HFFc6 (cell line): ENCODE measurements at places on chromosomes 12 and 14. TPM values are rescaled to one million over a fixed set of nuclear protein-coding genes. Genes with fewer than 3 reads are reported as not detected.

DNA sequence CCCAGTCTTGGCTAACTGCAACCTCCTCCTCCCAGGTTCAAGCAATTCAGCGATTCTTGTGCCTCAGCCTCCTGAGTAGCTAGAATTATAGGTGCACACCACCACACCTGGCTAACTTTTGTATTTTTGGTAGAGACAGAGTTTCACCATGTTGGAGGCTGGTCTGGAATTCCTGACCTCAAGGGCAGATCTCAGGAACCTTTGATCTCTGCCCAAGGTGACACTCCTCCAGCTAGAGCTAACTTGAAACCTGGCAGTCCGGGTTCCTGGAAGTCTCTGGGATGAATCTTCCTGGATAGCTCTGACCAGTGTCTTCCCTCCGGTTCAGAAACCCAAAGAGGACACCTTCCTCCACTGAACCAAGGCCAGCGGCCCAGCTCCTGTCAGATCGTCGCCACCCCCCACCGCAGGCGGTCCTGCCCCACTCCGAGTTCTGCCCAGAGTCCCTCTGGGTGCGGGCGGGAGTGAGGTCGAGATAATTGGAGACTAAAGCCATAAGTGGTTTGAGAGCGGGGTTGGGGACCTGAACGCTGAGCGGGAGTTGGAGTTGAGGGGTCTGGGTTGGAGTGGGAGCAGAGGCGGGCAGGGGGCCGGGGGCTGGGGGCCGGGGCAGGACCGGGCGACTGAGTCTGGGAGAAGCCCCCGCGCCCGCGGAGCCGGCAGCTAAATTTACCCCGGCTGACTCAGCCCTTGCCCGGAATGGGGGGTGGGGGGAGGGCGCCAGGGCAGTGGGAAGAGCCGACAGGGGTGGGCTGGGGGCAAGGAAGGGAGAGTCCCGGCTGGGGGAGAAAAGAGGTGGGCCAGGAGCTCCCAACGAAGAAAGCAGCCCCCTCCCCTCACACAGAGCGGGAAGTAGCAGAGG, 4.7 kb downstream of the DDN start:
- H3K36me3 ChIP-seq: no peaks in the 10 kb centered on the region
- no peak overlapping the region; the same call in 1 of the 2 replicates for H3K4me3 ChIP-seq
- H3K4me1 ChIP-seq: peaks cover 24% of the 10 kb centered on the region
- no peak overlapping the region for H3K27ac ChIP-seq
- no peak for DNase-seq

GRCh38 chr12:93541578-93542225, 30.8 kb upstream of the SOCS2 start:
- H3K36me3 ChIP-seq: peaks cover 9% of the 10 kb centered on the region
- DNase-seq: no peak
- H3K27ac ChIP-seq: no peak overlapping the region
- H3K4me1 ChIP-seq: peaks cover 5% of the 10 kb centered on the region
- H3K27me3 ChIP-seq: no peaks in the 10 kb centered on the region; the same call in 1 of the 2 replicates
- H3K4me3 ChIP-seq: no peak overlapping the region

DNA sequence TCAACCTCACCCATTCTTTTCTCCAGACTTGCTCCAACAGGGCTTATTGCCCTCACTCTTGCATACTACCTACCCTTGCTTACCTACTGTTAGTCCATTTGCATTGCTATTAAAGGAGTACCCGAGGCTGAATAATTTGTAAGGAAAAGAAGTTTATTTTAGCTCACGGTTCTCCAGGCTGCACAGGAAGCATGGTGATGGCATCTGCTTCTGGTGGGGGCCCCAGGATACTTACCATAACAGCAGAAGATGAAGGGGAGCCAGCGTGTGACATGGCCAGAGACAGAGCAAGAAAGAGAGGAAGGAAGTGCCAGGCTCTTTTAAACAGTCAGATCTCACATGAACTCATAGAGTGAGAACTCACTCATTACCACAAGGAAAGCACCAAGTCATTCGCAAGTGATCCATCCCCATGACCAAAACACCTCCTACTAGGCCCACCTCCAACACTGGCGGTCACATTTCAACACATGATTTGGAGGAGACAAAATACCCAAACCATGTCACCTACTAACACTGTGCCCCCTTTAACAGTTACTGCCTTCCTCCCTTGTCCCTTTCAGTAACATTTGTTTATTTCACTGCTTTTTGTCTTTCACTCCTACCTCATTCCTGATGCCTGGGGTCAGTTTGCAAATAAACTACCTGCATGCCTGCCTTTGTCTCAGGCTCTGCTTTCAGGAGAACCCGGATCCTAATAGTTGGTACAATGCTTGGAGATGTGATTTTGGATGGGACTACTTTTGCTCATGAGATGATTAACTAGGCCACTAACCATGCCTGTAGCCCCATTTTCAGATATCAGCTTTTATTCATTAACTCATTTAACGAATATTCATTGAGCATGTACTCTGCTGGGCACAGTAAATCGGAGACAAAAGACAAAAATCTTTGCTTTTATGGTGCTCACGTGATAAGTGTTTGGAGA, 41.6 kb upstream of the CSRP2 start:
- DNase-seq: no peak
- H3K27ac ChIP-seq: no peak overlapping the region
- no peak overlapping the region for H3K4me3 ChIP-seq
- no peaks in the 10 kb centered on the region for H3K36me3 ChIP-seq
- peaks cover 23% of the 10 kb centered on the region for H3K4me1 ChIP-seq

GRCh38 chr12:2498964-2499500, 295.7 kb upstream of the FKBP4 start:
- no peak overlapping the region for H3K27ac ChIP-seq
- 0 out of 2 replicates have a peak, but pooled peaks cover 5% of the 10 kb centered on the region for H3K36me3 ChIP-seq
- no peaks in the 10 kb centered on the region for H3K27me3 ChIP-seq
- no peaks in the 10 kb centered on the region for H3K4me1 ChIP-seq

The PTPRB gene
- total RNA-seq: 3.0 to 3.9 TPM (median 3.0 TPM) in 3 replicates

GRCh38 chr14:64233531-64234190, 60.5 kb downstream of the ESR2 start:
- H3K27ac ChIP-seq: no peak overlapping the region
- no peak overlapping the region for H3K4me3 ChIP-seq
- no peaks in the 10 kb centered on the region for H3K36me3 ChIP-seq
- no peak for DNase-seq

DNA sequence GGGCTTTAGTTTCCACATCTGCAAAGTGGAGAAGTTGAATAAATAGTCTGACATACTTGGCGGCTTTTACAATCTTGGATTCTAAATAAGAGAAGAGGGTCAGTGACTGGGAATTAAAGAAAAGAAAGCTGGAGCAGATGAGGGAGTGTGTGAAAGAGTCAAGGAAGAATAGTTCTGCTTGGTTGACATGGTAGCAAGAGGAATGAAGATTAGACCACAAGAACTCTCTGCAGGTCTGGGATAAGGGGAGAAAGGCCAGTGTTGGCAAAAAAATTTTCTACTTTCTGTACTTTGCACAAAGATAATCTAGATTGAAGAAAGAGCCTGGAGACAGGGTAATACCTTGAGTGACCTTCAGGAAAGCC, 5.9 kb downstream of the ITGB7 start:
- no peak for DNase-seq
- H3K27me3 ChIP-seq: peaks cover 4% of the 10 kb centered on the region; the same call in 1 of the 2 replicates
- peaks cover 32% of the 10 kb centered on the region for H3K4me1 ChIP-seq
- no peak overlapping the region for H3K4me3 ChIP-seq
- no peaks in the 10 kb centered on the region for H3K36me3 ChIP-seq
